ENCODE measurements at places on chromosomes 4 and X.

DNA sequence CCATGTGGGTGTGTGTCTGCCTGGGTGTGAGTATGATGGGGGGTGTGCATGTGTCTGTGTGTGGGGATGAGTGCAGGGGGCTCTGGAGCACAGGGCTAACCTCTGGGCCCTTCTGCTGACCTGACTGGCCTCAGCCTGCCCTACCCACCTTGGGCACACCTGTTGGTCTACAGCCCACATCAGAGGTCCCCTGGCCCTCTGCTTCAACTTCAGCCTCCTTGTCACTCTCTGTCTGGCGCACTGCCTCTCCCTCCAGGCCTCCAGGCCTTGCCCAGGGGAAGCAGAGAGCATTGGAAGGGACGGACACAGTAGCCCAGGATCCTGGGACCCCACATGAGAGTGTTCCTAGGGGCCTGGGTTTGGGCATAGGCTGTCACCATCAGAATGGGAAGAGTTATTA lies 115.4 kb downstream of the EFNB1 start:
- no peak for DNase-seq

DNA sequence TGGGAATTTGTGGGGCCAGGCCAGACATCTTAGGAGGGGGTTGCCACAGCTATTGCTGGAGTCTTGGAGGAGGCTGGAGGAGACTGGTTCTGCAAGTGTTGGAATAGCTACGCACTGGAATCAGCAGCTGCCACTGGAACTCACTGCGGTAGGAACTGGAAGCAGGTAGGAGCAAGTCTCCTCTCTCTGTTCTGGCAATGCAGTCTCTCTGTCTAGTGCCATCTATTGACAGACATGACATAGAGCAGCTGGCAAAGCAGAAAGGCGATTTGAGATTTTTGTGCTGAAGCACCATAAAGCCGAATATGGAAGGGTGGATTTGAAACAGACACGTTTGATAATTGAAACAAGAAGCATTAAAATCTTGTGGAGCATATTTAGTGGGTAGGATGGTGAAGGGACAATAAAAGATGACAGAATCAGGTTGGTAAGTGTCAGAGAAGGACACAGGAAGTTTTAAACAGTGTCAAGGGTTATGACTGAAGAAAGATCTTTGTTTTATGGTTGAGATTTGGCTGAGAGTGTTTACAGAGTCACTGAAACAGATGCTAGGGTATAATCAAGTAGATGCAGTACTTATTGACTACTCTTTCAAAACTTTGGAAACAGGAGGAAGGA lies 23.5 kb upstream of the SYNPO2 start:
- no peak for DNase-seq

DNA sequence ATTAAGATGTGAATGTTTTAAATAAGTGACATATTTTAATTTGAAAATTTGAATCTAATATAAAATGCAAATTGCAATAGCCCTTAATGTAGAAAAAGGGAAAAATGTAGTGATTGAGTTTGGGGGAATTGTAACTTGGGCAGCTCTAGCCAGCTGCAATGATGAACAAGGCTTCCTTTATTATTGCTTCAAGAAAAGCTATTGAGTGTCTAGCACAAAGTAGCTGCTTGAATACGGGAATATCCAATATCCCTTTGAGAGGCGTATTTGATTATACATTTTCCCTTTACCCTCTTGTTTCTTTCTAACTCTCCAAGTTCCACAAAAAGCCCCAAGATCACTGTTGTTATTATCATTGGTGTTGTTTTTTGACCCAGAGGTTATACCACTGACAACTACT lies 21.8 kb downstream of the IL1RAPL1 start:
- no peak for DNase-seq

DNA sequence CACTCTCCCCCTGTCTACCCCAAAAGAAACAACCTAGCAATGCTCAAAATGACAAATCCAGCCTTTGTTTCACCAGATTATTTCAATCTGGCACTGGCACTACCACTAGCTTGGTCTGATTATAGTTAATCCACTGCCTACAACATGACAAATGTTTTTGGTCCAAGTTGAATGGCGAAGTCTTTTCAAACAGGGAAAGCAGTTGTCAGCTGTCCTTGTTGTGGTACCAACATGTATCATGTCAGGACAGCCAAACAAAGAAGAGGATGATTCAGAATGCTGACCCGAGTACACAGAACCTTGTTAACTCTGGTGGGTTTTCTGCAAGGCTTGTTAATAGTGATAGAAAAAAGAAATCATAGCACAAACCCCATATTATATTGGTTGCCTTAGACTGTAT lies 160.8 kb upstream of the ANK2 start:
- DNase-seq: no peak

GRCh38 chr4:136369073-136369472 lies 1163.2 kb downstream of the PCDH18 start:
- no peak for DNase-seq

DNA sequence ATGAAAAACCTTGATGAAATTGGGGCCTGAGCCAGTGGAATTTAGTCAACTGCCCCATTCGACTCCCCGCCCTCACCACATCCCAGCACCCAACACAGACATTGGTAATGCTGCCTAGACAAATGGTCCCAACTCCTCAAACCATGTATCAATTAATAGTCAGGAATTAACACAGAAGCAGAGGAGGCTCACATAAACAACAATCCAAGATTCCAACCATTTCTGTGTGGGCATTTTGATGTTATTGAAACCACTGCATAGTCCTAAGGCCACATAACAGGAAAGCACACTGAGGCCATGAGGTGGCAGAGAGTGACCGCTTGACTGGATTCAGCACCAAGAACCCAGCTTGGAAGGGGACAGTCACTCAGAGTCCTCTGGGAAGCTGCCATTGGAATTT lies 22.5 kb upstream of the PTCHD1 start:
- DNase-seq: no peak

- no peak for DNase-seq
Observed at GRCh38 chr4:151718984-151719955, 41.5 kb downstream of the GATB start.

- DNase-seq: no peak
Observed at GRCh38 chr4:1488831-1489638, 82.8 kb upstream of the NKX1-1 start.

DNA sequence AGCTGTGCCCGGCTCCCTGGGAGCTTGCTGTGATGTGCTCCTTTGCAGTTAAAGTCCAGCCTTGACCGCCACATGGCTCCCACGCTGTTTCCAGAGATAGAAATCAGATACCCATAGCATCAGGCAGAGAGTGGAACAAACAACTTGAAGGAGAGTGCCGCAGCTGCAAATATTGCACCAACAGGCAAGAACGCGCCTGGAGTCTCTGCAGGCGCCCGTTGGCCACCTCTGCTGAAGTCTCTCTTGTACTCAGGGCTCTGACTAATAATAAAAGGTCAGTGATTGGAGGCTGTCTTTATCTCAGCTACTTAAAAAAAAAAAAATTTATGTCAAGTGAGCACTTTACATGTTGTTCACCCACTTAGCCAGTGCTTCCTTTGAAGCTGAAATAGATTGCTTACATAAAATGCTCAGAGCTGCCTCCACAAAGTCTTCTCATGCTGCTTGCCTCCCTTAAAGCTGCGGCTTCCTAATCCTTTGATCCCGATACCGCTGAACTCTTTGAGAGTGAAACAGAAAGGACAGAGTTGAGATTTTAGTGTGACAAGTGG lies 30.9 kb upstream of the TENM3 start:
- no peak for DNase-seq

DNA sequence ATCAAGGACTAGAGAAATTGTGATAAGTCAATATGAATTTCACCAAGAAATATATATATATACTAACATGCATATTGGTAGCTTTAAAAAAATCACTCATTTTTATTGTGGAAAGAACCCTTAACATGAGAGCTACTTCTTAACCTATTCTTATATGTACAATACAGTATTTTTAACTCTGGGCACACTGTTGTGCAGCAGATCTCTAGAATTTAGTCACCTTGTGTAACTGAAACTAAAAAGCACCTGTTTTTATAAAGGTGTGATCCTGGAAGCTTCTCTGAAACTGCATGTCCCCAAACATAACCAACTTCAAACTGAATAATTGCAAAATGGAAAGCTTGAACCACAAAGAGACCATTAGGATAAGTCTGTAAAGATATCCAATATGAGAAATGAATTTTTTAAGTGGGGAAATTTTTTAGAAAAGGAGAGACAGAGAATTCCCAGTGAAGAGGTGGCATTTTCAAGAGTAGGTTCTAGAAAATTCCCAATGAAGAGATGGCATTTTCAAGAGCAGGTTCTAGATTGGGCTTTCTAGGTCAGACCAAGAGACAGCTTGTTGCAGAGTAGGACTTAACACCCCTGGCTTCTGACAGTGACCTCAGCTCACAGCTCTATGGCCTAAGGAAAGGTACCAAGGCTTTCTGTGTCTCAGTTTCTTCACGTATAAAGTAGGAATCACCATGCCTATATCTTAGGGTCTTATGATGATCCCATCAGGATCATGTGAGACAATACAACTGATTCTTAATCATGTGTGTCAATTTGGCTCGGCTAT lies 22.0 kb upstream of the PPARGC1A start:
- no peak for DNase-seq

GRCh38 chrX:15838017-15838416 lies 16.6 kb downstream of the AP1S2 start:
- DNase-seq: no peak

DNA sequence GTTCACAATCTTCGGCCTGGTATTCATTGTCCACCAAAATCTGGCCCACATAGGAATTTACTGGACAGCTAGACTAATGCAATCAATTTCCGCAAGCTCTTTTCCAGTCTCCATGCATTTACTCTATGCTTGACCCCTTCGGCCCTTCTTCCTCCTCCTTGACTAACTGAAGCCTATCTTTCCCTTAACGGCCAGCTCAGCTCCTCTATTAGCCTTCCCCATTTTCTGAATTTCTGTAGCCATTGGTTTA lies 1.2 kb upstream of the PHKA2 start:
- DNase-seq: no peak

- DNase-seq: no peak
Observed at GRCh38 chr4:107219681-107220080, 183.6 kb upstream of the DKK2 start.

DNA sequence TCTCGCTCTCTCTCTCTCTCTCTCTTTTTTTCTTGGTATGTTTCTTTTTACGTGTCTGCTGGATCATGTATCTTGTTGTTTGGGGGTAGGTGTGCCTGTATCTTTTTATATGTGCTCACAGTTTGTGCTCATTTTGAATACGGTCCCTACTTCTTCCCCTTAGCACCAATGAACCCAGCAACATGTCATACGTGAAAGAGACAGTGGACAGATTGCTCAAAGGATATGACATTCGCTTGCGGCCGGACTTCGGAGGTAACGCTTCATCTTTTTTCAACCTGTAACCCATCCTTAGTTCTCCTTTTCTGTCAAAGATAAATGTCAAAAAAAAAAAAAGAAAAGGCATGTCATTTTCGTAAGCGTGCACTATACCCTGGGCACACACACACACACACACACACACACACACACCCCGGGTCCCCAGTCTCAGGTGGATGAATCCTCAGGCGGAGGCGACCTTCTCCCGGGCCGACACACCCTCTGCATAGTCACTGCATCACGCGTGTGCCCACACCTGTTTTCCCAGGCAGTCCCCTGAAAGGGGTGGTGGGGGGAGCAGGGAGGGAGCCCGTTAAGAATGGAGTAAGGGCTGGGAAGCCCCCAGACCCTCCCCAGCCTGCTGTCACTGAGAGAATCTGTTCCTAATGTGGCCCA lies 511 bp downstream of the GABRB1 start:
- no peak for DNase-seq

- no peak for DNase-seq
Observed at GRCh38 chrX:9188117-9188516, 154.2 kb upstream of the FAM9B start.

- DNase-seq: no peak
Observed at GRCh38 chrX:10121787-10122186, 35.0 kb upstream of the CLCN4 start.

DNA sequence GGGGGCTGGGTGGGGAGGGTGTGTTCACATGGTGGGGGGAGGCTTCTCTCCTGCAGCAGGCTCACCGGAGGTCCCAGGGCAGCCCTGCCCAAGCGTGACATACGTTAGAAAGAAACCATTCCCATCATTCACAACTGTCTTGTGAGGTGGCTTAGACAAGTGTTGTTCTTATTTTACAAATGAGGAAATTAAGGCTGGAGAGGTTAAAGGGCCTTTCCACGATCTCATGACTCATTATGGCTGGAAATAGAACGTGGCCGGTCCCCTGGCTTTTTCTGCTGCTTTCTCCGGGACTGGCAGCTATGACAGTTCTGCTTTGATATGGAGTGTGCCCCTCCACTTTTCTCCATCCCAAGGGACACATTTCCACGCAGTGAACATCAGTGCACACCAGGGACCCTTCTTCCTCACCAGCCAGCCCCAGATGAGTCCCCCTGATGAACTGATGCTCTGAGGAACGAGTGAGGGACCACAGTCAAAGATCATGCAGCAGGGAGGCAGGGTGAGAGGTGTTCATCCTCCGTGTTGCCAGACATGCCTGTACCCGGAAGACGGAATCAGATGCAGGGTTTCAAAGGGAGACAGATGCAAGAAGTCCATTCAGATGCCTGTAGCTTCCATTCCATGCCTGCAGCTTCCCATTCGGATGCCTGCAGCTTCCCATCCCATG lies 64.0 kb upstream of the ACSL1 start:
- DNase-seq: no peak

GRCh38 chrX:150959557-150959956 lies 23.6 kb upstream of the HMGB3 start:
- DNase-seq: no peak

GRCh38 chr4:8254076-8254475 lies 15.5 kb upstream of the HTRA3 start:
- DNase-seq: no peak

GRCh38 chr4:181264893-181265292 lies 978.3 kb upstream of the TENM3 start:
- DNase-seq: no peak

DNA sequence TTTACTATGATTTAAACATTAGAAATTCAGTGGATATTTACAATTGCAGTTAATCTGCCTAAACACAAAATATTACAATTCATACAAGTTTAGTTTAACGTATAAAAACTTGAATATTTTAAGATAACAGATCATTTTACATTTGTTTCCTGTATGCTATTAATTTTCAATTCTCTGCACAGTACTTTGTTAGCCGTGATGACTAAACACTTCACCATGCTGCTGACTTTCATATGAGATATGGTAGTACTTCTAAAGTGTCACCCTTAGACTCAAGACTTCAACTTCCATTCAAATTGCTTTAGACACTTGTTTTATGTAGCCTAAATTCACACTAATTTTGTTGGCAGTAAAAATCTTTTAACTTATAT lies 1646.4 kb upstream of the ADGRL3 start:
- DNase-seq: no peak

DNA sequence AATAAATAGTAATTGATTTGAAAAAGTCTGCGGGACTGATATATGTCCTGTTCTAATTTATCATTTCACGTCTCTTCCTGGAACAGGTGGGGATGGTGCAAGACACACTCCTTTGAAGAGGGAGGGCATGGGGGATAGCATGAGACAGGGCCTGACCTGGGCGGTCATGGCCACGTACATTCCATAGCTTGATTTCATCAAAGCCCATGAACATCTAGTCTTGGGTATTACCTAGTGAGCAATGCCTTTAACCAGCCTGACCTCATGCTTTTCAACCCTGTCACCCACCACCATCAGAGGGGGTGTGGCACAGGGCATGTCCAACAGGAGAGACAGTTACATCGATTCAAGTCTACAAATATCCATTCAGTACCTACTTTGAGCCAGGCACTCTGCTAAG lies 52.3 kb upstream of the HOPX start:
- no peak for DNase-seq

All from activated naive CD8-positive, alpha-beta T cell treated with anti-CD3 and anti-CD28 coated beads, Interleukin-2, amount 50 U/mL, for 24 hours (primary cell).